ENCODE measurements at places on chromosomes 1 and 21. TPM values are rescaled to one million over a fixed set of nuclear protein-coding genes. Genes with fewer than 3 reads are reported as not detected.
A peak's percentile ranks its signal among the peaks of the same experiment; 100 is the strongest.

DNA sequence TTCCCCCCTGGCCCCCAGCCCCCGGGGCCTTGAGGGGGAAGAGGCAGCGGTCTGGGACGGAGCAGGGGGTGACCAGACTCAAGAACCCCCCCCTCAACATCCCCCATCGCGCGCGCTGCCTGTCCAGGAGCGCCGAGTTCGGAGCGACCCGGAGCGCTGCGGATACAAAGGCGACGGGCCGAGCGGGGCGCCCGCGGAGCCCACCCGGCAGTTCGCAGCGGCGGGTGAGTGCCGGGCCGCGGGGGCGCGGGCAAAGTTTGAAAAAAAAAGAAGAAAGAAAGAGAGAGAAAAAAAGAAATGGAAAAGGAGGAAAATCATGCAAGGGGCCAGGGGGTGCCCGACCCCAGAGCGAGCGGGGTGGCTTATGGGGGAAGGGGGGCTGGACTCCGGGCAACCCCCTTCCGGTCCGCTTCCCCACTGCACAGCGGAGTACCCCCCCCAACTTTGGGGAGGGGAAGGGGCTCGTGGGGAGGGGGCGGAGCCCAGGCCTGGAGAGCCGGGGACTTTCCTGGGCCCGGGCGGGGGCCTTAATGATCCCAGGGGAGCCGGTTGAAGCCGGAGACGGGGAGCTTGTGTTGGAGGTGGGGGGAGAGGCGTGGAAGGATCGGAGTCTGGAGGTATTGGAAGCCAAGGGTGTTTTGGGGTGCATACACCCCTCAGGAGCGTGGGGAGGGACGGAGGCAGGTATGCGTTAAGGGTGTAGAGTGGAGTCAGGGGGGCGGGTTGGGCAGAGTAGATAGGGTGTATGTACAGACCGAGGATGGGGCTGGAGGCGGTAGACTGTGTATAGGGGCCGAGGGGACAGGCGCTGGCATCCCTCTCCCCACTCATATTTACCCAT is 502 bp downstream of the VANGL2 start:
- no peak for DNase-seq

DNA sequence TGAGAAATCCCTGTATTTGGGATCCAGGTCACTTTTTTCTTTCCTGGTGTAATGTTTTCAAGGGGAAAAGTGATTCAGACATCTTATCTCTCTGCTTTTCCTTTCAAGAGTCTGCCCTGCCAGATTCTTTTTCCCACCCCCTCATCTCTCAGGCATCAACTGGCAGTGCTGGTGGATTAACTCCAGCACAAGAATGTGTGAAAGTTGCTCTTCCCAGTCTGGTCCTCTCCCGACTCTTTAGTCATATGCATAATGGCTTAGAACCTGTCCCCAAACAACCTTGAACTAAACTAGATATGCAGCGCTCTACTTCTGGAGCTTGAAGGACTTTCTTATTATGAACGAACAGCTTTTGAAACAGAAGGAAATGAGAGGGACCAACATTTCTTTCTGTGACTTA is 88.5 kb downstream of the SLC44A5 start:
- no peak for DNase-seq

- DNase-seq, result no peak
Observed at GRCh38 chr1:39508857-39509305, 17.4 kb downstream of the BMP8A start.

DNA sequence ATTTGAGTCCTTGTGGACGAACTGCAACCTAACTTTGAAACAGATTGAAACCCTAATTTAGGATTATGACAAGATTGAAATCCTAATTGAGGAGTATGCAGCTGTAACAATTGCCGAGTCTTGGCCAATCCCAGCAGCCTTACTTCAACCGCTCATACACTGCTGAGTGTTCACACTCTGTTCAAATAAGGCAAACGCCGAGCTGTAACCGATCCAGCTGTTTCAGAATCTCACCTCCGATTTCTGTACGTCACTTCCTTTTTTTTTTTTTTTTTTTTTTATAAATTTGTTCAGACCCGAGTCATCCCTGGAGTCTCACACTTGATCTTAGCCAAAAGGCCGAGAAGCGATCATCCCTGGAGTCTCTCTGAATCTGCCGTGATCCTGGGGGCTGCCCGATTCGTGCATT is 22.3 kb upstream of the ATP5PO start:
- no peak for DNase-seq

- no peak for DNase-seq
Observed at GRCh38 chr1:96333522-96334235, 387.9 kb upstream of the PTBP2 start.

- DNase-seq, result peak; percentile 64
Observed at GRCh38 chr1:9275567-9276034, 17.1 kb upstream of the SPSB1 start.

- DNase-seq, result peak; percentile 90
Observed at GRCh38 chr1:188706742-188707141, 1770.9 kb downstream of the BRINP3 start.

GRCh38 chr1:151802372-151802771 is 2.8 kb downstream of the LINGO4 start:
- no peak for DNase-seq

- no peak for DNase-seq
Observed at GRCh38 chr1:220528679-220529501, 954 bp downstream of the MARK1 start.

DNA sequence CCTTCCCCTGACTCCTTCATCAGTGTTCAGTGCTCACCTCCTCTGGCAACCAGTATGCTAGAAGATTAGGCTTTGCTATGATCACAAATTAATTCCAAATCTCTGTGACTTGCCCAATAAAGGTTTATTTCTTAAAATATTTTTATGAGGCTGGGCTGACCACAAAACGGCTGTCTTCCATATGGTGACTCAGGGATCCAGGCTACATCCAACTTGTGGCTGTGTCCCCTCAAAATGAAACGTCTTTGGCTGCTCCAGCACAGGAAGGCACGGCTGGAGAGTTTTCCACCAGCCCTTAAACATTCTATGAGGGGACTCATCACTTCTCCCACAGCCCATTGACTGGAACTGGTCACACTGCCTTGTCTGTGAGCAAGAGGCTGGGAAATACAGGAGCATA is 131.5 kb downstream of the HUNK start:
- DNase-seq, result no peak

DNA sequence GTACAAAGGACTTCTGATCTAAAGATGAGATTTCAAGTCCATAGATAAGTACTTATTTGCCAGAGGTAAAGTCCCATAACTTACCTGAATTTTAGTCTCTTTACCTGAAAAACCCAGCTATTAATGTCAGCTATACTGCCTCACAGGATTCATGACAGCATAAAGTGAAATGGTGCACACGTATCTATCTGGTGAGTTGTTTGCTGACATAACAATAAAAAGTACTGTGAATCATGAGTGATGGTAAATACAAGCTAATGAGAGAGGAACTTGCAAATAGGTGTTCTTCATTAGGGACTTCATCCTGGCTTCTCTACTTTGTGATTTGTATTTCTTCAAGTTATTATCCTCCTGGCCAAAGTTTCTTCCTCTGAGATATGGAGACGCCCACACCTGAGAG is 225.1 kb upstream of the C8B start:
- DNase-seq, result no peak

GRCh38 chr21:46049890-46050667 is 47.8 kb upstream of the COL6A2 start:
- DNase-seq, result no peak

DNA sequence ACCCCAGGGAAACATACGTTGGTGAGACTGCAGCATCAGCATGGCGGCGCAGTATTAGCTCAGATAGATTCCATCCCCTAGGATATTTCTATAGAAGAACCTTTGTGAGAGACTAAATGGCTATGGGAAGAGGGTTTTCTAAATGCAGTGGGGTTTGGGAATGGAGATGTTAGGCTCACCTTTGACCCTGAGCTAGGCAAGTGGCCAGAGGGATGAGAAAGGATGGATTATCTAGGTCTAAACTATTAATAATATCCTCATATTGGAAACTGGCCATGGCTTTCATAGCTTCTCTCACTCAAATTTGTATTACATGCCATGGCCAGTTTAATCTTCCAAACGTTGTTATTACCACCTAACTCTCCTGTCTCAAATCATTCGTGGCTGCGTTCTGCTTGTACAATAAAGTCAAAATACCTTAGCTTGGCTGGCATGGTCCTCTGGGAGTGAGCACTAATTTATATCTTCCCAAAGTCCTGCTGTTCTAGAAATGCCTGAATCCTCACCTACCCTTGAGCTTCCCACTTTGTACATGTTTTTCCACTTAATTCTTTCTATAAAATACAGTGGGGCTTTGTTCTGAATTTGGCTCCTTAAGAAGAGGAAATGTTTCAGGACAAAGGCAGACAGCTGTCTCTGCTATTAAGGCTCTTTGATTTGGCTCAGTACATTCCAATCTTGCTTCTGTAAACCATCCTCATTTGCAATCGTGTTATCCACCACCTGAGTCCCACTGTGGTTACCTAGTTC is 31.0 kb upstream of the COG2 start:
- no peak for DNase-seq

The SERPINC1 gene
- not detected for total RNA-seq

The FMO5 gene
- 3.2 TPM for total RNA-seq

The IGFN1 gene
- total RNA-seq, result 0.63 TPM
